ENCODE measurements at places on chromosomes 13 and 19.

GRCh38 chr19:58262922-58263296, 15.8 kb upstream of the ZNF8 start:
- DNase-seq = no peak

GRCh38 chr19:45079063-45079910, at the start of gene GEMIN7:
GEMIN7 (plus strand) TSS chr19:45079260; CDS start chr19:45090115, 10,855 bp downstream.
- peak; percentile 85 for DNase-seq

GRCh38 chr19:2375353-2376121, 15.5 kb downstream of the TMPRSS9 start:
- no peak for DNase-seq

DNA sequence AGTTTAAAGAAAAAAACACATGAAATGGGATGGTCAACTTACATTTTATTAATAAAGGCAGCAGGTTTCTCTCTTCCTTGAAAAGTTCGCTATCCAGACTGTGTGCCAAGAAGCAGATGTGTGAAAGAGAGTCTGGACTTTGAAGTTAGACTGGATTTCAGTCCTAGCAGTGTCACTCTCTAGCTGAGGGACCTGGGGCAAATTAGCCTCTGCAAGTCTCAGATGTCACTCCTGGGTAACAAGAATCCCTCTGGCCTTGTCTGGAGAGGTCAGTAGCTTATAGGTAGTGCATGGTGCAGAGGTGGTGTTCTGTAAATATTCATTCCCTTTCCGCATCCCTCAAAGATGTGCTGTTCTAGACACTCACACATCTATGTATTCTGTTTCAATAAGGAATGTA, 187.6 kb upstream of the RNF113B start:
- no peak for DNase-seq

DNA sequence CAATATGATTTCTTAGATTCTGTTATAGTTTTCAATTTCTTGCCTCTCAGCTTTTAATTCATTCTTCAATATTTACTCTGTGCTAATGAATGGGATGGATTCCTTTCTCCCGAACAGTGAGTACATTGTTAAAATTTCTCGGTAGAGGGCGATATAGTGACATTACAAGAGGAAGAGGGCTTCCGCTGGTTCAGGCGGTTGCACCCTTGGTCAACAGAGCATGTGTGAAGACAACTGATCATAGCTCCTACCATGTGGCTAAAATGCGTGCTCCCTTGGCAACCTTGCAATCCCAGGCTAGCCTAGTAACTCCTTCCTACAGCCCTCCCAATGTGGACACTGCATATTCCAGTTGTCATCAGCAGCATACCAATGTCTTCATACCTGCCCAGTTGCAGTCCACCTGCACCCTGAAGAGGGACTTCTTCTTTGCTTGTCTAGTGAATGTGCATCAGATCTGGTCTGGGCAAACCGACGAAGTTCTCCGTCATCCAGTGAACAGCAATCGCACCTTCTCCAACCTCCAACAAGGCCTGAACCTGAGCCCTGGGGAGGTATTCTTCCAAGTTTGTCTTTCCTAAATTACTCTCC, 653.0 kb upstream of the GPC6 start:
- DNase-seq = no peak

DNA sequence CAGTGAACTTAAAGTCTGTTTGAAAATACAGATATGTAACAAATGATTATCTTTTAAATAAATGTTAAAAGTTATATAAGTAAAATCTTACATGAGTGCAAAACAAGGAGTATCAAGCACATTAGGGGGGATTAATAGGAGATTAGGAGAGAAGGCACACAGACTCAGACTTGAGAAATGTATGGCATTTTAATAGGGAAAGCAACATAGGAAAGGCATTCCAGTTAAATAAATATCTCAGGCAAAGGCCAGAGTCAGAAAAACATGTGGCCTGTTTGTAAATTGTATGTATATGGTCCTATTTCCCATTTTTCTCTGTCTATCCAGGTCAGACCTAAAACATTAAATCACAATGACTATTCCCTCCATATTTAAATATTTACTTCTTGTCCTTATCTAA, 462.7 kb downstream of the GPC6 start:
- no peak for DNase-seq

DNA sequence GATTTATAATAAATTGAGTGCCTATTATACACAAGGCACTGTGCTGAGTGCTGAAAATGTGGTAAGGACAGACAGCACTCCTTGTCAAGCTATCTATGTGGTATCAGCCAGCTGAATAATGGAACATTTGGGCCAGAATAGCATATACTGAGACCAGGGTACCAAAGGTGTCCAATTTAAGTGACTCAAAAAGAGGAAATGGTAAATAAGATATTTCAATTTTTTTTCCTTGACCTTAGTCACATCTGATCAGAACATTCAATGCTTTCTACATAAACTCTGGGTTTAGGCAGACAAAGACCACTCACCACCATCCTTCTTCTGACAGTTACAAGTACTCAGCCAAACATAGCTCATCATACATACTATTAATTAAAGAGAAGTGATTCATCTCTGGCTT, 43.2 kb downstream of the RCBTB2 start:
- no peak for DNase-seq
